ENCODE measurements at places on chromosomes 12 and 14. TPM values are rescaled to one million over a fixed set of nuclear protein-coding genes. Genes with fewer than 3 reads are reported as not detected.

- DNase-seq, result peak; percentile 94
Observed at GRCh38 chr14:101709962-101710931, 51.3 kb upstream of the PPP2R5C start.

Gene KRT6C
- total RNA-seq, result not detected

GRCh38 chr12:61043838-61044237 lies 1216.4 kb upstream of the USP15 start:
- DNase-seq, result no peak

- DNase-seq, result no peak
Observed at GRCh38 chr14:38828183-38828827, 274.7 kb downstream of the SEC23A start.

Gene WNT5B
- 50.2 TPM for total RNA-seq

GRCh38 chr12:23540572-23540971 lies 408.9 kb downstream of the SOX5 start:
- no peak for DNase-seq

DNA sequence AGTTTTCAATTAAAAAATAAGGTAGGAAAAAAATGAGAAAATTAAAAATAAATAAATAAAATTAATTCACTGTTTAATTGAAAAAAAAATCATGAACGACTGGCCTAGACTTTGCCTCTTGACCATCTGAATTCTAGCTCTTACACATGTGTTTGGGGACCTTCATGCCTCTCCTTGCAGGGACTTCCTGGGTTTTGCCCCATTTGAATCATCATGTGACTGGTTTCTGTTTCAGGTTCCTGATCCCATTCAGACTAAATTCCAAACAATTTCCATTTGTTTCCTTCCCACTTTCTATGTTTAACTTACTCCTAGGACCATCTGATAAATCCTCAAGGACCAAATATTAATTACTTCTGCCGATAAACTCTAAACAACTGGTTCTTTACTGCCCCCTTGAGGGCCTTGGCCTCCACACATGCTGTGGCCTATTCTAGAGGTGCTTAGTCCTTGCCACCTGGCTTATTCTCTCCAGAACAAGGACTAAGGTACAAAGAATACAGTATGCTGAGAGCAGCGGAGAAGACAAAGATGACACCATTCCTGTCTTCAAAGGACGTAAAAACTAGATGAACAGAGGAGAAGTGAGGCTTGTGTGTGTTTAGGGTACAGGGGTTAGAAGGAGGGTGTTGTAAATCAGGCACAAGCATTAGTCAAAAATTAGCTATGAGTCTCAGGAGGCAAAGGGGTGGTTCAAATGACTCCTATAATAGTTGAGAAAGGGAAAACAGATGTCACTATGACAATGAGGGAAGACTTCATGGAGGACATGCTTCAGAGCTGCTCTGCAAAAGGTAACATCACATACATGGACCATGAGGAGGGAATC lies 125.8 kb upstream of the AVPR1A start:
- DNase-seq, result peak; percentile 25

DNA sequence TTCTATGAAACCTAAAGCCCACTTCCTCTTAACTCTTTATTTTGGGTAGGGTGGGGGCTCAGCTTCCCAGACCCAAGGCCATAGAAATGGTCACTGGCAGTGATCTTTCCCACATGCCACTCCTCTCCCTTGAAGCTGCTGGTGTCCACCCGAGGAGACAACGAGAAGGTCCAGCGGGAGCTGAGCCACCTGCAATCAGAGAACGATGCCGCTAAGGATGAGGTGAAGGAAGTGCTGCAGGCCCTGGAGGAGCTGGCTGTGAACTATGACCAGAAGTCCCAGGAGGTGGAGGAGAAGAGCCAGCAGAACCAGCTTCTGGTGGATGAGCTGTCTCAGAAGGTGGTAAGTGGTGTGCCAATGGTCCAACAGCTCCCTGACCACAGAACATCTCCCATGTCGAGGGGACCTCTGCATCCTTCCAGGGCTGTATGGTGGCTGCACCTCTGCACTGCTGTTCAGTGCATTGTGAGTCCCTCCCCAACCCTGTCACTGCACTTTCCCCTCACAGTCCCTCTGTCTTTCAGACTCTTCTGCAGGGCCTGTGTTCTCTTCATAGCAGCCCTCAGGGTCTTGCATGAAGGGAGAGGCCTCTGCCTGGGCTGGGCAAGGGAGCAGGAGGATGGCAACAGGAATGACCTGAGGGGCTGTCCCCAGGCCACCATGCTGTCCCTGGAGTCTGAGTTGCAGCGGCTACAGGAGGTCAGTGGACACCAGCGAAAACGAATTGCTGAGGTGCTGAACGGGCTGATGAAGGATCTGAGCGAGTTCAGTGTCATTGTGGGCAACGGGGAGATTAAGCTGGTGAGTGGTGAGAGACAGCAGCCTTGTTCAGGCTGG lies 18.8 kb upstream of the PIP4K2C start:
- no peak for DNase-seq

DNA sequence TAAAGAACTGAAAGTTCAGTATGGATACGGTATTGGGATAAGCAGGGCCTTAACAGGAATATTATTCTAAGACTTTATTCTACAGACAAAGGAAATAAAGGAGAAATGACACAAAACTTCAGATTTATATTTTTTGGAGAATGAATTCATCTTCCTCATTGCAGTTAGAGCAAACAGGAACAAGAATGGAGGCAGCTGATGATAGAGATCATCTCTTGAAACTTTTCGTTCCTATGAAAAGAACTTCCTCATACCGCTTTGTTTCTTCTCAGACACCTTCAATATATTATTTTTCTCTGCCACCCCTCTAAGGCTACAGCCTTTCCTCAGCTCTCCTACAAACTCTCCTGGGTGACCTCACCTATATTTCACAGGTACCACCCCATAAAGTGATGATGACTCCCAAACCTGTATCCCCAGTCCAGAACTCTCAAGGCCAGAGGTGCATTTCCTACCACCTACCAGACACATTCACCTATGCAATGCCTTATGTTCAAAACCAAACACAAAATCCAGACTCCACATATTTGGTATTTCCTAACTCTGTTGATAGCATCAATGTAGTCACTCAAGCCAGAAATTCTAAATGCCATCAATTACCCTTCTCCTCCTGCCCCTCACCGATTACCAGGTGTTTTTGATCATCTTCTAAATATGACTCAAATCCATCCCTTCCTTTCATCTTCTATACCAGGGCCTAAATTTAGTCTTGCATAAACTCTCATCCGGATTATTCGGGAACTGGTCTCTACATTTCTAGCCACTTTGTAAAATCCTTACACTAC lies 7.4 kb downstream of the MAP4K5 start:
- DNase-seq, result peak; percentile 68

DNA sequence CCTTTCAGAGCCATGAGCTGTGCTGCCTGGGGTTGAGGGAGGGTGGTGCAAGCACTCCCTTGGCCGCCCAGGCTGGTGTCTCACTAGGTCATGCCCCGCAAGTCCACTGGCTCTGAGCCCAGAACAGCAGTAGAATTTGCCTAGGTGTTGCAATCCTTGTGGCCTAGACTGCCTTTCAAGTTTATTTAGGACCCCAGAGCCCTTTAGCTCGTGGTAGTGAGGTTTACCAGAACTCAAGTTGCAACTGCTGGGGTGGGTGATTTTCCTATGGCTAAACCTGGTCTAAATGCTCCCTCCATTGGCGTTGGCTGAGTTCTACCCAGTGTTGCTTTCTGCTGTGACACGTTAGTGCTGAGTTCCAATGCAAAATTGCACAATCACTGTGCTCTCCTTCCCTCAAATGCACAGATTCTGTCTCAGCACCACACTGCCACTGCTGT lies 287.2 kb downstream of the BCAT1 start:
- DNase-seq, result no peak

Gene STON2
- 6.2 TPM for total RNA-seq

DNA sequence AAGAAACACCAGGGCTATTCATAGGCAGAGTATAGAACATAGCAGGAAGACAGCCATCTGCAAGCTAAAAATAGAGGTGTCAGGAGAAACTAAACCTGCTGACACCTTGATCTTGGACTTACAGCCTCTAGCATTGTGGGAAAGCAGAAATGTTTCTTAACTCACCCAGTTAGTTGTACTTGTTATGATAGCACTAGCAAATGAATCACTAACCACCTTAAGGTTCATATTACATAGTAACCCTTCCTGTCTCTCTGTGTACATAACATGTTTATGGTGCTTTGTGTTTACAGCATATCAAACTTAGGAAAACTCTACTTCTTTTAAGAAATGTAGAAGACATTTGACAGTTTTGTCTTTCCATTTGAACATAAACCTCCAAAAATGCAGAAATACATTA lies 1031.3 kb downstream of the FSCB start:
- DNase-seq, result no peak

DNA sequence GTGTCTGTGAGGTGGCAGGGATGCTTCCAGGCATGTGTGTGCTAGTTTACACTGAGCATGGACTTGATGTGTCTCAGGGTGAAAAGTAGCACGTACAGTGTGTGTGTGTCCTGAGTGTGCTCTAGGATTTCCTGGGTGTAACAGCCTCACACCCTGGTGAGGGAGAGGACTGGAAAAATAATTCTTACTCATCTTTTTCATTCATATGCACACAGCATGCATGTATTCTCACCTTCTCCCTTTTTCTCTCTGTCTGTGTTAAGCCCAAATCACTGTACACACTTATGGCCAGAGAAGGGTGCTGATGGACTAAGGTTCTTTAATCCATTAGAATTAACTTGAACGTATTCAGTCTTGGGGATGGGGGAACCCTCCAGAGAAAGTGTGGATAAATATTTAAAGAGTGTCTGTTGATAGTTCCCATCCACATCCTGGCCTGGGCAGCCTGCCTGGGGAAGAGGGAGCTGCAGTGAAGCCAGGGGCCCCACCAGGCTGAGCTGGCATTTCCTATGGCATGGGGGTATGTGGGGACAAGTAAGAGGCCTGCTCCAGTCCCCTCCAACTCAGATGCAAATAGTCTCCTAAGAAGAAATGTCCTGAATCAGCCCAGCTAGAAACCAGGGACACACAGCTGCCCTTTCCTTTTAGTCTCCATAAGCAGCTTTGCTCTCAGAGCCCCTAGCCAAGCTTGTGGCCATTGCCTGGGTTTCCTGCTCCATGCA lies 1.1 kb upstream of the HOXC8 start:
- DNase-seq, result no peak

DNA sequence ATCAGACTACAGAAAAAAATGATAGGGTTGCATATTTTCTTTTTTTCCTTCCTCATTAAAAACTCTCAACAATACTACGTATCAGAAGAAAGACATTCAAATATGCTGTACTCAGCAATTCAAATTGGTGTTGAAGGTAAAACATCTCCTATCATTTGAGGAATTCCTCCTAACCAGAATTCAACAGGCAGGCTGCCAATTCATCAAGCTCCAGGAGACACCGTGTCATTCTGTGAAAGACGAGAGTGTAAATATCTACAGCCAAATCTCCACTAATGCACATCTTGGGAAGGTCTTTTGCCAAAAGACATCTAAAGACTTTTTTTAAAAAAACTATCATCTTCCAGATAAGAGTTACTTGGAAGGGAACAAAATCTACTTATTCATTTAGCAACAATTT lies 26.6 kb downstream of the NT5DC3 start:
- no peak for DNase-seq

Gene BHLHE41
- 57.1 TPM for total RNA-seq

Gene ZDHHC22
- not detected for total RNA-seq

- no peak for DNase-seq
Observed at GRCh38 chr12:124131659-124132058, 158.6 kb downstream of the ZNF664 start.

GRCh38 chr14:61588419-61588901 lies 106.9 kb upstream of the HIF1A start:
- DNase-seq, result no peak

- DNase-seq, result no peak
Observed at GRCh38 chr12:123945287-123946151, 27.1 kb downstream of the CCDC92 start.

DNA sequence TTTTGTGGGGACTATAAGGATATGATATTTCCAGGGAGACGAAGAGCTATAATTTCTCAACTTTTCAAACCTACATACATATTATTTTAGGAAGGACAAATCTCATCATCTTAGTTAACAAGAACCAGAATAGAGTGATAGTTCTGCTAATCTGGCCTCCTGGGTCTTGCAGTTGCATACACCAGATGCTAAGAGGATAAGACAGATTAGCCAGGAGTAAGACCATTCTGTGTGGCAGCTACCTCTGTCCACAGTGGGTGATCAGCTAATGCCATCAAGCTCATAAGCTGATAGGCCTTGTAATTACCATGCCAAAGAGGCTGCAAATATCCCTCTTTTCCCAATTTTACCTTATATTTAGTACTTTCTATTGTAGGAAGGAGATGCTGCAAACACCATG lies 776.8 kb downstream of the NRXN3 start:
- no peak for DNase-seq

GRCh38 chr12:98990648-98991047 lies 345.6 kb downstream of the APAF1 start:
- DNase-seq, result no peak

- no peak for DNase-seq
Observed at GRCh38 chr12:122168492-122168891, 5.5 kb downstream of the IL31 start.

Gene FANCM
- 9.9 TPM for total RNA-seq

DNA sequence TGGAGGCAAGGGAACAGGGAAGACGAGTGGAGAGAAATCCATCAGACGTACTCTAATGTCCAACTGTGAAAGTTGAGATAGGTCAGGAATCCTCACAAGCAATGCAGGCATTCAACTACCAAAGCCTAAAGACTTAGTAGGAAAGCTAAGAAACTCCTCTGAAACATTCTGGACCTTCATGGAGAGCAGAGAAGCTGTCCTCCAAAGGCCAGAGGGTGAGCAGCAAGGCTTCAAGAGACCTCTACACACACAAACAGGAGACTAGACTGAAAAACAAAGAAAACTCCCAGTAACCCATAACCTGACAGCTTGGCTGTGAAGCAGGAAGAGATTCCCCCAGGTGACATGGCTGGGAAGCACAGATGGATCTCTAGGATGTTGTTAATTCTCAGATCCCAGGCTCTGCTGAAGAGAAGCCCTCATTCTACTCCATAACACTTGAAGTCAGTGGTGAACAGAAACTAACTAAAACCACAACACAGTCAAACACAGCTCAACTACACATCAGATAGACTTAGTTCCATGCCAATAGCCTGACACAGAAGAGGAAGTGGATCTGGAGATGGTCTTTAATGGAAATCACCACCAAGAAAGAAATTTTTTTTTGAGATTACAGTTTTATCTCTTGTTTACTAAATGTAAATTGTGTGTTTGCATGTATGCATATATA lies 23.2 kb upstream of the LYZ start:
- no peak for DNase-seq

DNA sequence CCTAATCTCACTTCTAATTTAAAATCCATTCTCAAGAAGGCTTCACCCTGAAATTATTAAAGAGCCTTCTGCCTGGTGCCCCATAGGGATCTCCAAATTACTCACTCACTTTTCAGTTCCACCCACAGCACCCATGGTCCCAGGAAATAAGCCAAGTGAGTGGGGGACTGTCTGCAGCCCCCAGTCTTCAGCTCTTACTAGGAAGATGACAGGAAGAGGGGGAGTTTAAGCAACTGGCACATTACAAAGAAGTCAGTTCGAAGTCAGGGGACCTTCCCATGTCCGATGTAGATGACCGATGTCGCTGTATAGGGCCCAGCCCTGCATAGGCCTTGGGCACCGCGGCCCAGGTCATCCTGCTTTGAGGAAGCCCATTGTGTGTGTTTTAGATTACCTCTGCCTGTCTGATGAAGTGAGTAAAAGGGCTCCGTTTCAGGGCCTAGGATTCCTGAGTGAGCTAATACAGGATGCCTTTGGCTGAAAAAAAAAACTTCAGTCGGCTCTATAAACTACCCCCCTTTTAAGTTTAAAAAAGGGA lies 1.9 kb downstream of the ACTN1 start:
- DNase-seq, result no peak

Gene LAG3
- 10.5 TPM for total RNA-seq

Gene BMAL2
- 56.7 TPM for total RNA-seq

Measured in PC-9 (cell line).